NCI-H460 (cell line): ENCODE measurements at places on chromosomes 4 and X. TPM values are rescaled to one million over a fixed set of nuclear protein-coding genes. Genes with fewer than 3 reads are reported as not detected.

- no peak for DNase-seq
These were observed 81.1 kb upstream of the SLC4A4 start for GRCh38 chr4:71257761-71258160.

DNA sequence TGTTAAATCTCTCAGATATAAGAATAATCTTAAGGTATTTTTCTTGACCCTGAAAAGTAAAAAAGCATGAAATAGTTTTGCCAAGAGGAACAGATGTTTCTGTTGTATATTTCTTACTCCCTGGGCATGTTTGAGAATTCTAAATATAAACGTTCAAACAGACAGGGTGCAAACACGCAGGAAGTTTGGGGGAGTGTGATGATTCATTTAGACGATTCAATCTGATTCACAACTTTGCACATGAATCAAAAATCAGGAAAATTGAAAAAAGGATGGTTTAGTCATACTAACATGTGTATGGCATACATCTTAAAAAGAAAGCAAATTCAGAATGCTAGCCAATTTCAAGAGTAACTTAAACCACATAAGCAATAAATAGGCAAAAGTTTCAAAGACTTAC, 340.3 kb upstream of the GRID2 start:
- no peak for DNase-seq

DNA sequence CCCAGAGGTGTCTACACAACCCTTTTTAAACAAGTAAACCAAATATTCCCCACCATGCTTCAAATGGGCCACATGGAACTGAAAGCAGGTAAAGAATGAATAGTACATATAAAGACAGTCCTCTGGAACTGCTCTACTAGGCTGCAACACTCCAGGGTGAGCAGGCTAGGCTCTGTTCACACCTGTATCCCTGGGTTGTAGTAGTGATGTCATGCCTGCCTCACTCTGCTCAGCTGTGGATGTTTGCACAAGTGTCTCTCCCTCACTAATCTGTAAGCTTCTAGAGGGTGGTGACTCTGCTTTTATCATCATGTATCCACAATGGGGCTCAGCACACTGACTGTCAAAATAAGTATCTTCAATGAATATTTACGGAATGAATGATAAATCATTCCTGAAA, 20.4 kb downstream of the LEF1 start:
- no peak for DNase-seq

- no peak for DNase-seq
These were observed 457.4 kb downstream of the IL1RAPL1 start for GRCh38 chrX:29044423-29045184.

DNA sequence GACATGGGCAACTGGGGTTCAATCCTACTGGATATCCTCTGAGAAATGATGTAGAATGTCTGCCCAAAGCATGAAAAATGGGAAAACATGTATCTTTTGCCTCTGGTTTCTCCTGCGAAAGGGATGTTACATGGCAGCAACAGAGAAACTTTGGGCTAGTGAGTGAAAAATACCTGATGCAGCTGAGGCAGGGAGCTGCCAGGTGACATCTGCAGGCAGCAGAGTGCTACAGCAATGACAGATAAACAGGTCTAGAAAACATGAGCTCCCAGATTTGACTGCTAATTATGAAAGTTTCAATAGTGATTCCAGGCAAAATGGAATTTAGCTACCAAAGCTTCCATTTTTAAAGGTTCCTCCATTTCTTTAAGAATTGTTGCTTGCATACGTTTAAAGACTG, 4.8 kb upstream of the CXCL1 start:
- DNase-seq = no peak

DNA sequence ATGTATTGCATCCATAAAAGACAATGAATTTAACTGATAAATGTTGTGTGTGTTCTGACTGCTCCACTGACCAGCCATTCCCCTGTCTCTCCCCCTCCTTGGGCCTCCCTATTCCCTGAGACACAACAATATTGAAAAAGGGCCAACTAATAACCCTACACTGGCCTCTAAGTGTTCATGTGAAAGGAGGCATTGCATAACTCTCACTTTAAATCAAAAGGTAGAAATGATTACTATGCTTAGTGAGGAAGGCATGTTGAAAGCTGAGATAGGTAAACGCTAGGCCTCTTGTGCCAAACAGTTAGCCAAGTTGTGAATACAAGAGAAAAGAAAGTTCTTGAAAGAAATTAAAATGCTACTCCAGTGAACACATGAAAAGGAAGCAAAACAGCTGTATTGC, 152.7 kb downstream of the POU4F2 start:
- no peak for DNase-seq

DNA sequence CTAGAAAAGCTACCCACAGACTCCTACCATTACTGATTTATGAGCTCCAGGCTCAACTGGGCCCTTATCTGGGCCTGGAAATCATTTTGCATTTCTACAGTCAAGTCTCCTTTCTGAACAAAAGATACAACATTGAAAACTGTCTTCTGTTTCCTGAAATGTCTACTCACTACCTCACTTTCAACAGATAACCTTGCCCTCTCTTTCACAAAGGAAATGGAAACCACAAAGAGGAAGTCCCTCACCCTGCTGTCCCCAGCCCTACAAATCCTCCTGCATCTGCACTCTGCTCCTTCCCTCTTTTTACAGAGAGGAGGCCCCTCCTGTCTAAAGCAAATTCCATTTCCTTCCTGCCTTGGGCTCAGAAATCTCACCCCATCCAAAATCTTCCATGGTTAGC, 24.8 kb upstream of the CYBB start:
- no peak for DNase-seq

DNA sequence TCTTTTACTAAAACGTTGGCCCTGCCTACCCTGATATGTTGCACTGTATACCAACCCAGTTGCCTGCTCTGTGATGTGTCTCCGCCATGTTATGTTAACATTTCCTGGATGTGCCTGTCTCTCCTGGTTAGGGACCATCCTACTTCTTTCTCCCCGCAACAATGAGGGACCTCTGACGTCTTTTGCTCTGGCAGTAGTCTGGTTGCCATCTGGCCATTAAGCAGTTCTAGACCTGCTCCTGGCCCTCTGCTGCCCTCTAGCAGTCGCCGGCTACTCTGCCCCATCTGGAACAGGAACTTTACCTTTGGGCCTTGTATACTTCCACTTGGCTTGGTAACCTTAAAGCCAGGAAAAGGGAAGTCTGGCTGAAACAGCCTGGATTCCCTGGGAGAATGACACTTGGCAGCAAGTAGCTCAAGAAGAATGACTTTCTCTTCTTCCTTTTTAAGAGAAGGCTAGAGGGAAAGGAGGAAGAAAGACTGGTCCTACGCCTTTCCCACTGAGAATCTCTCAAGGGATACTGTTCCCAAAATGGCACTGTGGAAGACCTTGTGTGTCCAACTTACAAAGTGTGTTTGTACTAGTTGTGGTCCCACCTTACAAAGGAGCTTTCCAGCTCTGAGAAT, 63.5 kb downstream of the GPC3 start:
- peak; percentile 35 for DNase-seq

DNA sequence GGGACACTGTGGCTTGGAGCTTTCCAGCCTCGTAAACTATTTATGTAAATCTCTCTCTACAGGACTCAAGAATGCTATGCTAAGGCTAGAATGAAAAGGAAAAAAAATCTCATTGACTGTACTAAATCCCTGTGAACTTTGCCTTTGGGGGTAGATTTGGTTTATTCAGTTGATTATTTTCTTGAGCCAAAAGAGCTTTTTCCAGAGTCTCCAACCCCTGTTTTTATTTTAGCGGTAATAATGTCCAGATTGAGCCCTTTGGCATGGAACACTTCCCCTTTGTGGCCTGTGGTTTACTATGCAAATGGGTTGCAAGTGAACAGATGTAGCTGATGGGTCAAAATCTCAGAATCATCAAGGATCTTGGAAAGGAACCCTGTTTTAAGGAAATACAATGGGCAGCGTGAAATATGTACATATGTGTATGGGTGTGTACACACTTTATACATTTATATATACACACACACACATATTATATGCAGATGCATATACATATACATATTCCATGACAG, 72.9 kb downstream of the FAM9B start:
- no peak for DNase-seq

GRCh38 chr4:39606747-39607146, 31.9 kb downstream of the SMIM14 start:
- DNase-seq = no peak

GRCh38 chrX:16639966-16640365, 10.0 kb upstream of the S100G start:
- DNase-seq = no peak

DNA sequence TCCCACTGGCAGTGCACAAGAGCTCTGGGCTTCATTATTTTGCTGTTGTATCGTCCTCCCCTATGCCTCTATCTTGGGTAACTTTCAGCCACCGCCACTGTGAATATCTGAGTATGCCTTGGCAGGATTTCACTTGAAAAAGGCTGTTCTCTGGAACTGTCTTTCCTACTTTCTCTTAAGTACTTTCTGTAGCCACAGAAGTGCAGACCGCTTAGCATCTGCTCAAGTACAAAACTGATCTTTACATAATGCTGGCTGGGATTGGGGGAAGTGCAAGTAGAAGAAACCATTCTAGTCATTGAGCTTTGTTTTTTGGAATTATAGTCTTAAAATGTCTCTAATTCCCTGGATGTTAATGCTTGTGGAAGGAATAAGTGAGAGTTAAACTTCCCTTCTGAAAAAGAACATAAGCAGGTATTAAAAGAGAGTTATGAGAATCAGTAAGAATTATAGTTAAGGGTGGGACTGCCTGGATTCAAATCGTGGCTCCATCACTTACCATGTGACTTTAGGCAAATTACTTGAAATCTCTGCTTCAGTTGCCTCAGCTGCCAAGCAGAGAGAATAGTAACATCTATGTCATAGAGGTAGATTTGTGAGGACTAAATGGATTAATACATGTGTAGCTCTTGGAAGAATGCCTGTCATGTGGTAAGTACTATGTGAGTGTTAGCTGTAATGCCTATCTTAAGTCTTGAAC, 77.5 kb downstream of the MID1IP1 start:
- no peak for DNase-seq

DNA sequence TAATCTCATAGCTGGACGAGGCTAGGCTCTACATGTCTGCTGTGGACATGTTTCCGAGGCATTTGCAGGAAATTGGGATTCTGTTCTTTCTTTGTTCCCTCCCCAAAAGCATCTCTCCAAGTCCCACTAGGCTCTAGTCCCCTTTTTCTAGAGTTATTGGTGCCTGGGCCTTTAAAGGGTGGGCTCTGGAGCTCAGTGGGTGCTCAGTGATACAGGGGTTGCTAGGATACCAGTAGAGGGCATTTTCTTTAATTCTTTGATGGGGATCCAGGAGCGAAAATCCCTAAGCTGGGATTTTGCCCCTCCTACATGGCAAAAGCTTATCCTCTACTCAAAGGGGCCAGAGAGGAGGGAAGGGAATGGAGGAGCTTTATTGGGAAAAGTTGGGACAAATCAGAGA, 34.2 kb downstream of the ARHGEF9 start:
- no peak for DNase-seq

GRCh38 chr4:110540982-110541451, 65.1 kb downstream of the ENPEP start:
- no peak for DNase-seq

- no peak for DNase-seq
These were observed 100.2 kb upstream of the JADE1 start for GRCh38 chr4:128709268-128709667.

DNA sequence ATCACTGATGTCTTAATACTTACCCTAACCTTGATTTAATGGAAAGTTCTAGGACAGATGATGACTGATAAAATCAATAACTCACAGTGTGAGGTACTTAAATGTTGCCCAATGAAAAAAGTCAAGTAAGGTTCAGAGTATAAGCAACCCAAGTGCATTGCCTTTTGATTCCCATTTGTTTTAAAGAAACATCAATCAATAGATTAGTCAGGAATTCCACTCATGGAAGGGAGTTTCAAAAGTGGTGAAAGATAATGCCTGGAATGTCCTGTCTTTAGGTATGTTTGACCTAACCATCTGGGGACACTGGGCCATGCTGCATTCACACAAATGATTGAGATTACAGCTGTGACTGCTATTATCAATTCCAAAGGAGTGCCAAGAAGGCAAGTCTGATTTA, 259.7 kb downstream of the PPARGC1A start:
- DNase-seq = no peak

DNA sequence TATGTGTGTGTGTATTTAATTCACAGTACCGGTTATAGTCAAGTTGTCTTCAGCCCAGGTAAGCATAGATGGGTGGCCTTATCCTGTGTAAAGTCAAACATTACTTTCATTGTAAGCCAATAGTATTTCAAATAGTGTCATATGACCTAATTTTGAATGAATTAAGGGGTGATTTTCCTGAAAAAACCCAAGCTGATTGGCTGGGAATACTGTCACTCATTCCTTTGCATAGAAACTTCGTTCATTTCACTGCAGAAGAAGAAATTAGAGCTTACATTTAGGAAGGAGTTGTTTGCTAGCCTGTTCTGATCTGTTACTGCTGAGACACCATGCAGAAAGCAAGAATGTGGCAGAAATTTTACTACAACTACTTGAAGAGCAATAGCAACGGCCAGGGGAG, 45.4 kb downstream of the SMARCAD1 start:
- no peak for DNase-seq

DNA sequence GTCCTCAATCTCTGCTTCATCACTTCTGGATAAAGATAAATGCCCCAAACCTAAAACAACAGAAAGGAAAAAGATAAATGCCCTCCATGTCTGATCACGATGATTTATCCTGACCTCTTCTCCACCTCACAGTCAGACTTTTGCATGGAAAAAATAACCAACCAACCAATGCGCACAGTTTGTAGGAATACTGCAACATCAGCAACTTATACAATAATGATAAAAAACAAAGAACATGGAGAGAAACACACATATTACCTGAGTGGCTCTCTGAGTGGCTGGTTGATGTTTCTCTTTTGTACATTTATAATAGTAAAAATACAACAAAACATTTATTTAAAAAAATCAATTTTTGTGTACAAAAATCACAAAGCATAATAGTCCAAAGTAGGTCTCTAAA, 93.0 kb upstream of the PUDP start:
- DNase-seq = no peak

GRCh38 chr4:122783301-122784215, 43.1 kb upstream of the FGF2 start:
- peak; percentile 73 for DNase-seq

- no peak for DNase-seq
These were observed 84.6 kb downstream of the THOC2 start for GRCh38 chrX:123648028-123648810.

GRCh38 chr4:6105311-6105911, 87.2 kb upstream of the C4orf50 start:
- no peak for DNase-seq

Gene TMSB15A
- total RNA-seq = 0.42 TPM in 1 of 2 replicates, not detected in the other

Gene RNF128
- total RNA-seq = 0.12 TPM in 1 of 2 replicates, not detected in the other

Gene PPP2R2C
- 14.9 and 17.6 TPM in 2 replicates for total RNA-seq

Gene MTNR1A
- not detected in 2 replicates for total RNA-seq

Gene UGT2B17
- not detected in 2 replicates for total RNA-seq

Gene GUCY1A1
- 0.55 and 0.92 TPM in 2 replicates for total RNA-seq

Gene GLRA3
- 0.09 and 0.15 TPM in 2 replicates for total RNA-seq

Gene DDX53
- total RNA-seq = not detected in 2 replicates

Gene GPR34
- 0.17 and 0.32 TPM in 2 replicates for total RNA-seq

Gene CLDN2
- total RNA-seq = not detected in 2 replicates

Gene TCEAL5
- not detected in 2 replicates for total RNA-seq

Gene NAA11
- total RNA-seq = not detected in 2 replicates

Gene CD38
- 0.02 TPM in 1 of 2 replicates, not detected in the other for total RNA-seq
